A549 treated with CORT108297 at 1 μM for 4 hours (cell line): ENCODE measurements at places on chromosomes 6 and 20. TPM values are rescaled to one million over a fixed set of nuclear protein-coding genes. Genes with fewer than 3 reads are reported as not detected.

Gene DEFB124
- not detected in 5 replicates for total RNA-seq

Gene ZBTB12
- 3.4 to 5.3 TPM (median 4.6 TPM) in 5 replicates for total RNA-seq

Gene SSTR4
- total RNA-seq, result 0.06 to 0.15 TPM (median 0.09 TPM) in 4 of 5 replicates, not detected in the other

Gene GJA1
- 60.6 to 85.8 TPM (median 77.1 TPM) in 5 replicates for total RNA-seq

Gene BLCAP
- 41.5 to 54.6 TPM (median 51.9 TPM) in 5 replicates for total RNA-seq

Gene VAPB
- total RNA-seq, result 49.9 to 54.7 TPM (median 50.4 TPM) in 5 replicates

Gene TMC2
- total RNA-seq, result not detected in 5 replicates

Gene FAM83B
- 0.03 to 0.09 TPM (median 0.03 TPM) in 5 replicates for total RNA-seq

Gene CLPSL2
- total RNA-seq, result 0.70 to 1.2 TPM (median 0.80 TPM) in 5 replicates

Gene DDAH2
- 28.8 to 35.0 TPM (median 32.1 TPM) in 5 replicates for total RNA-seq

Gene NFATC2
- 6.5 to 8.9 TPM (median 7.6 TPM) in 5 replicates for total RNA-seq

Gene ZNF334
- not detected in 5 replicates for total RNA-seq

Gene PFDN4
- total RNA-seq, result 45.3 to 91.5 TPM (median 51.0 TPM) in 5 replicates

Gene EDN3
- total RNA-seq, result 0.52 to 0.96 TPM (median 0.72 TPM) in 5 replicates

Gene MOCS1
- 1.4 to 2.0 TPM (median 1.8 TPM) in 5 replicates for total RNA-seq
